ENCODE measurements at places on chromosomes 16 and 17.

DNA sequence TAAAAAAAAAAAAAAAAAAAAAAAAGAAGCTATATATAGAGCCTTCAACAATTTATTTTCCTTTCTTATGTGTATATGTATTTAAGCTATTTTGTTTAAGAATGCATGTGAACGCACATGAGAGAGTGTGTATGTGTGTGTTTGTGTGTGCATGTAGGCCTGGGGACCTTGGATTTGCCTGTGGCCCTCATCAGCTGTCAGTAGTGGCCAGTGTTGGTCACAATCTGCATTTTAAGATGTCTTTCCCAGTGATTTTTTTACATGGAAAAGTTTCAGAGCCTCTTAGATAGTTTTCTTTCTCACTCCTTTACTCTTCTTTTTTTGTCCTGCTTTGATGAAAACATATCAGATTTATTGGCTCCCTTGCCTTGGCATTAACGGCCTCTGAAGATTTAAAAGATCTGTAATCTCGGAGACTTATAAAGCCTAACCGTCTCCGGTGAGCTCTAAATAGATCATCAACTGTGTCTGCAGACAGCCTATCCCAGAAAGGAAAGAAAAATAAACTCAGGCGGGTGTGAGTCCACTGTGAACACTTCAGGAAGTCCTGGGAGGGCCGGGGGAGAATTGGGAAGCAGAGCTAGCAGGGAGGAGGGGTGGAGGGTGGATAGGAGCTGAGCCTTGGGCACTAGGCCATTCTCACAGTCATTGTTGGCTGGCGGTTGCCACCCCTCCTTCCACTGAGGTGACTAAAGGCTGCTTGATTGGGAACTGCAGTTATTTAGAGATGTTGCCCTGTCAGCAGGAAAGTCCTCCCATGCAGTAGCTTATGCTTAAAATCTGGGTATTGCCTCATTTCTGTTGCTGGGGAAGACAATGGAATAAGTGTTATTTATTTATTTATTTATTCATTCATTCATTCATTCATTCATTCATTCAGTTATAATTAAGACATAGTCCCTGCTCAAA, 86.8 kb downstream of the WWP2 start:
- DNase-seq = no peak

DNA sequence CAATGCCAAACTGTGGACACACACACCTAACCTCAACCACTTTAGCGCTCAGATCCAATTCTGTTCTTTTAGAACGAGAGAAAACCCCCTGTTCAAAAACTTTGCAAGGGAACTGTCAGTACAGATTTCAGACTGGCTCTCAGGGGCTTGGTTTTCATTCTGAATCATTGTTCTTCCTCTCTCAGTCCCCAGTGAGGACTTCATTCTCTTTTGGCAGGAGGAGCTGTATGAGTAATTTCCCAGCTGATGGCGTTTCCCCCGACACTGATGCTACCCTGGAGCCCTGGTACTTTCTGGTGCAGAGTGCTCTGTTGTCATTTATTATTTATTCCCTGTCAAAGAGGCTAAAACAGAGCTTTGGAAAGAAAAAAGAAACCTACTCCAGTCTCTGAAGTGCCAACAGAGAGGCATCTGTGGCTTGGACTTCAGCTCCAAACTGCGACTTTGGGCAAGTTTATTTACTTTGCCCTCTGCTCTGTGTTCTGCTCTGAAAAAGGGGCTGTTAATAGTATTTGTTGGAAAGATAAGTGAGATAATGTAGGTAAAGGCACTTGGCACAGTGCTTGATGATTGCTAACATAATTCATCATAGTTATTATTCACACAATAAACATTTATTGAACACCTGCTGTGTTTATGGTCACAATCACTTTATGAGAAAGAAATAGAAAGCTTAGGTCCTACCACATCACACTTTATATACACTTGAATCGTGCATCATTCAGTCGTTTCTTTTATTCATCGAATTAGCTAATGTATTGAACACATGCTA, 28.3 kb downstream of the ETV4 start:
- no peak for DNase-seq

DNA sequence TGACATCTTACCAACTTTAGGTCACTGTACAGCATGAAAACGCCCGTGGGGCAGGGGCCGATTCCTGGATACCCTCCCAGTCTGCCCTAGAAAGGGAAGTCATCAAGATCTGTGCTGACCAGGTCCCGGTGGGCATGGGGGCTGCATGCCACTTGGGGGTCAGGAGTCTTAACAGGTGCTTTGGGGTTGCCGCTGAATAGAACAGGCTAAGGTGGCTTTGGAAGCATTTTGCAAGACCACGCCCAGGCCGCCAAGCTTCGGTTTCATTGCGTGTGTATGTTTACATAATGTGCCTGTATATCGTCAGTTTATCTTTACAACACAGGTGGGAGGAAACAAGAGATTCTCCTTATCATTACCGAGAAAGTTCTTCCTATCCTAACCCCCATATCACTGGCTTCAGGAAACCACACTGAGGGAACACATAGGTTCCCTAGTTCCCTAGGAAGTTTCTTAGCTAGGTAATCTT, 13.3 kb upstream of the USP36 start:
- DNase-seq = no peak

- no peak for DNase-seq
Measured at GRCh38 chr17:32461498-32461852, 17.2 kb downstream of the PSMD11 start.

DNA sequence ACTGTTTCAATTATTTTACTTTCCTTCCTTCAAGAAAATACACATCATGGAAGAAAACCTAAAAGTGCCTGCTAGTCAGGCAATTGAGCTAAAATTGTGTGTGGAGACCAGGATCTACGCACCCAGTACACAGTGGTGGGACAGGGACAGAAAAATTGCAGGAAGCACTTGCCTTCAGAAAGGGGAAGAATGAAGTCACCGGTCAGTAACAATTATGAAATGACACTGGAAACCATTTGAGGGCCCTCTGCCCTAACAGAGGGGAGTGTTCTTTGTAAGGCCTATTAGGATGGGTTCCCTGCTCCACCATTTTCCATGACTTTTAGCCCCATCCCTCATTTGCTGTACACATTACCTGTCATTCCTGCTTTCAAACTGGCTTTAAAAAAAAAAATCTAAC, 4.5 kb upstream of the PHAF1 start:
- DNase-seq = peak; percentile 42

DNA sequence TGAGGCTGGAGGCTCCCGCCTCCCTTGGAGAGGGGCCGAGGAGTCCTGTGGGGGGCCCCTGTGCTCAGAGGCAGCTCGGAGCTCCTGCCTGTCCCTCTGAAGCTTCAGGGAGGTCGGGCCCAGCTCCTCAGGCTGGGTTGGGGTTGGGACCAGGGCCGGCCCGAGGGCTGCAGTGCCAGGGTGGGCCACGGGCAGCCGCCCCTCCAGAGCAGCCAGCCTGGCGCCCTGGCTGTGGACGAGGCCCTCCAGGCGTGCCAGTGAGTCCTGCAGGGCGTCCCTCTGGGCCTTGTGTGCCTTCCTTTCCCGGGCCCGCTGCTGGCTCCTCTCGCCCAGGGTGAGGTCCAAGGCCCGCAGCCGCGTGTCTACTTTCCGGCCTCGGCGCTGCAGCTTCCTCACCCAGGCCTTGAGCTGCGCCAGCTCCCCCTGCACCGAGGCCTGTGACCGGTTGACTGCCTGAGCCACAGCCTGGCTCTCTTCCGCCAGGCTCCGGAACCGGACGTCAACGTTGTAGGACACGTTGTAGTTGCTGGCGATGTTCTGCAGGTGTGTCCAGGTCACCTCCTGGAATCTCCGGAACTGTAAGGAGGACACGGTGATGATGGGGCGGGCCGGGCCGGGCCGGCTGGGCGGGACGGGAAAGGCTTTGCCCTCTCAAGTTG, 1.2 kb downstream of the PTX4 start:
- no peak for DNase-seq

GRCh38 chr17:82782657-82783207, 30.9 kb downstream of the TBCD start:
- peak; percentile 62 for DNase-seq

- peak; percentile 70 for DNase-seq
Measured at GRCh38 chr16:16021020-16021419, 71.6 kb downstream of the ABCC1 start.

DNA sequence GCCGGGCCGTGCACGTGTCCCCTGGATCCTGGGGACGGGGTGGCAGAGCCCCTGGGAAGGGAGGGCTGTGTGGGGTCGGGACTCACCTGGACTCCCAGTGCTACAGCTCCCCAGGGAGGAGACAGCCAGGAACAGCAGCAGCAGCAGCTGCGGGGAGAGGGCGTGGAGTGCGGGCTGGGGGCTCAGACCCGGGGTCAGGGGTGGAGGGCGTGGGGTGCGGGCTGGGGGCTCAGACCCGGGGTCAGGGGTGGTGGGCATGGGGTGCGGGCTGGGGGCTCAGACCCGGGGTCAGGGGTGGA, 20.7 kb downstream of the TPSD1 start:
- no peak for DNase-seq

DNA sequence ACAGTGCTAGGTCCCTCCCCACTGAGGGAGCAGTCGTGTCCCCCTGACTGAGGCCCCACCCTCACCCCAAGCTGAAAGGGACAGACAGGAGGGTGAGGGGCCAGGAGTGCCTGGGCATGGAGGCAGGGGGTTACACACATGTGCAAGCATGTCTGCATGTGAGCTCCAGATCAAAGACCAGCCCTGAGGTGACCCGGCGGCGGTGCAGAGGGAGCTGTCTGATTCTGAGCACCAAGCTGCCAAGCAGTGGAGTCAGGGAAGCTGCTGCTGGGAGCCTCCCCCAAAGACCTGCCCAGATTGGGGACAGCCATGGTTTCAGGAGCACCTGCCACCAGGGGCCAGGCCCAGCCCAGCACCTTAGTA, 5.5 kb downstream of the DLX3 start:
- no peak for DNase-seq

Measured in KBM-7 (cell line).